ENCODE measurements at places on chromosomes 5 and 9.

DNA sequence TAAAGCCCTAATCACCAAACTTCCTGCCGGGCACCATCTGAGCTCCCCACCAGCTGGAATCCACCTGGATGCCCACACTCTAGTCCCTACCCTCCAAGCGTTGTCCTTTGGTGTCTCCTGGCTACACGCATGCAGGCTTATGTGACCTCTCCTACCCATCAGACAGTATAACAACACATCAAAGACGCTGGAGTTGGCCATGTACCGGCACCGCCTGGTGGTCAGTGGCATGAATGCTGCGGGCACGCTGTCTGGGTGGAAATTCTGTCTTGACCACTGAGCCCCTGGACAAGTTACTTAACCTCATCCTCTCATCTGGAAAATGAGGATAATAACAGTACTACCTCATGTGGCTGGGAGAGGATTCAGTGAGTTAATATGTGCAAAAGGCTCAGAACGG is 23.4 kb upstream of the CORO2A start:
- DNase-seq = no peak

DNA sequence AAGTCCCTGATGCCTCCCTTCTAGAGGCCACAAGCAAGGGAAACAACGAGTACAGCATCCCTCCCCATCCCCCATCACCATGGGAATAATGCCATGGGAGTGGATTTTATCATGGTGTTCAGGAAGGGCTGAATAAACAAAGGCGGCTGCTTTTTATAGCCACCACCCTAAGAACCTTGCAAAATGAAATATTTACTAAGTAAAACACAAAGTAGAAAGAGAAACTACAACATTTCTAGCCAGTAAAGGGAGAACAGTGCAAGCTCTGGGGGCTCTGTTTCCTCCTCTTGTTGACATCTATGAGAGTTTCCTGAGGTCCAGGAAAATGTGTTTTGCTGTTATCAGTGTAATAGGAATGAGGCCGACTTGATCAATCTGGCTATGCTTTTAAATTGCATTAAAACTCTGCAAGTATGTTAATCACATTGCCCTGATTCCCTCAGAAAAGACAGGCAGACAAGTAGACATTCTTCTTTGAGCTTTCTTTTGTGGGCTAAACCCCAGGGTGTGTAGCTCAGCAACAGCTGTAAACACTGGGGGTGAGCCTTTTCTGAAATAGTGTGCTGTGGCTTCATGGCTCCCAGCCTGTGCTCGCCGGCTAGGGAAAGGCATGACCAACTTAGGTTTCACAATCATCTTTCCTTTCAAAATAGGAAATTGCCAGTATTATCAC is 31.1 kb downstream of the SV2C start:
- no peak for DNase-seq

GRCh38 chr9:127067603-127068220 is 54.7 kb downstream of the ANGPTL2 start:
- no peak for DNase-seq

DNA sequence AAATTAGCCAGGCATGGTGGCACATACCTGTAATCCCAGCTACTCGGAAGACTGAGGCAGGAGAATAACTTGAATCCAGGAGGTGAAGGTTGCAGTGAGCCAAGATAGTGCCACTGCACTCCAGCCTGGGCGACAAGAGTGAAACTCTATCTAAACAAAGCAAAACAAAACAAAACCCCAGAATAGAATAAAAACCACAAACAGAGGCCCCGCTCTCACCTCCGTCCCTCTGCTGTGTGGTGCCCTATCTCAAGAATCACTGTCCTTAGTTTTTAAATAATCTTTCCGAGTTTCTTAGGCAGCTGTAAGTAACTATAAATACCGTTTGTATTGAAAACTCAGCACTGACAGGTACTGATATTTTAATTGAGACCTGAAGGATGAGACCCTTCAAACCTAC is 42.7 kb upstream of the IER5L start:
- no peak for DNase-seq

GRCh38 chr9:132645306-132645705 is 24.5 kb downstream of the DDX31 start:
- no peak for DNase-seq

- DNase-seq = no peak
Observed at GRCh38 chr9:136185596-136186366, 19.1 kb downstream of the LHX3 start.

DNA sequence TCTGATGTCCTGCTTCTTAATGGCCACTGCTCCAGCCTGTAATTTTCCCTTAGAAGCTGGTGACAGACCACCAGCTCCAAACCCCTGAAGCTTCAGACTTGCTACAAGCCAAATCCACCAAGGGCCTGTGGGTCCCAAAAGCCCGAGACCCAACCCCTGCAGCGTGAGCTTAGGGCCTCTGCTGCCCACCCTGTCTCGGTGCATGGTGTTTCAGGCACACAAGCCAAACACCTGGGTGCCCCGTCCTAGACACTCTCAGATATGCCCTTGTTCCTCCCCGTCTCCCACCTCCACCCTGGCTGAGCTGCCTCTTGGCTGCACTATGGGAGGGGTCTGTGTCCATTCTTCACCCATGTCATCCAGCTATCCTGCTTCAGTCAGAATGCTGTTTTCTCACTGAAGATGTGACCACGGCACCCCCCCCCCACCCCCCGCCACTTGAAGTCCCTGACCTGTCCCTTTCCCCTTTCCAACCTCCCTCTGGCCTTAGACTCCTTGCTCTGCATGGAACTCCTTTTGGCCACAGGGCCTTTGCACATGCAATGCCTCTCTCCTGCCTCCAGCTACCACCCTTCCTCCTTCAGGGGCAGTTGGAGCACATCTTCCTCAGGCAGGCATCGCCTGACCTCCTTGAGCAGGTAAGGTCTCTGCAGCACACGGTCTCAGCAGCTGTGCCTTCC is 55.8 kb downstream of the ZNF354C start:
- DNase-seq = no peak

GRCh38 chr5:163190283-163190682 is 247.1 kb upstream of the CCNG1 start:
- DNase-seq = no peak

- no peak for DNase-seq
Observed at GRCh38 chr9:137026828-137027227, 1.2 kb downstream of the ABCA2 start.

DNA sequence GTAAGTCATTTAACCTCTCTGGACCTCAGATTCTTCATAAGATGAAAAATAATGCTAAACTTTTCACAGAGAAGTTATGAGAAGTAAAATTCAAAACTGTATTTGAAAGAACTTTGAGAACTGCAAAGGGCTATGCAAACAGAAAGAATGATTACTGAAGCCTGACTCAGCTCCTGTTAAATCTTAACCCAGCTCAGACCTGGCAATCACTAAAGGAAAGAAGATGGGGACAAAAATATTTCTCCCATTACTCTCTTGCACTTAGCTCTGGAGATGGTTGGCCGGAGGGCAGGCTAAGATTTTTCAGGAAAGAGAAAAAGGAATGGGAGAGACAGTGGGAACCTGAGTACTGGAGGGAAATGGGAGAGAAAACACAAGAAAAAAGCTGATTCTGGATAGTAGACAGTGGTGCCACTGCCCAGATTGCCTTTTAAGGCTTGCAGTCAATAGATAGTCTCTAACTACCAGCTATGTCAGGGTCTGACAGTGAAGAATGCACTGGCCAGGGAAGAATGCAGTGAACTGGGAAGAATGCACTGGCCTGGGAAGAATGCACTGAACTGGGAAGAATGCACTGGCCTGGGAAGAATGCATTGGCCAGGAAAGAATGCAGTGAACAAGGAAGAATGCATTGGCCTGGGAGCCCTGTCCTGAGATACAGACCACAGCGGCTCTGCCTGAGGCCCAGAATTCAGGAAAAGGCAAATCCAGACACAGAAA is 25.2 kb upstream of the CEMIP2 start:
- no peak for DNase-seq

- peak; percentile 91 for DNase-seq
Observed at GRCh38 chr5:150155258-150156026, at the start of gene PDGFRB. Gene PDGFRB (minus strand): TSS chr5:150155845. CDS start chr5:150137047, 18,798 bp downstream.

GRCh38 chr5:179164331-179165311 is 104.4 kb downstream of the ZNF354C start:
- no peak for DNase-seq

DNA sequence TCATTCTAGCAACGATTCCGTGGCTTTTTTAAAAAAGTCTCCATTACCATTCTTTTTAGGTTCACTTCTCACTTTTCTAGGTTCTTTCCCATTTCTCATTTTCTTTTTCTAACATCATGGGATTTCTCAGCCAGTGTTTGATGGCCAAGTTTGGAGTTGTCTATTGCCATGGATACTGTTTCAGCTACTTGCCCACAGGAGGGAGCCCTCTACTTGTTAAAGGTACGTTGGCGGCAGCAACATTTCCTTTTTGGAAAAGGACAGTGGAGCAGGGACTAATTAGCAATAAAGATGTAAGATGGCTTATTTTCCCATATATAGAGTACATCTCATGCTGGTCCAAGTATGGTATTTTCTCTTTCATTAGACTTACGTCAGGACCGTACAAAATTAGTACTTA is 2257.5 kb upstream of the C9orf72 start:
- DNase-seq = peak; percentile 9

DNA sequence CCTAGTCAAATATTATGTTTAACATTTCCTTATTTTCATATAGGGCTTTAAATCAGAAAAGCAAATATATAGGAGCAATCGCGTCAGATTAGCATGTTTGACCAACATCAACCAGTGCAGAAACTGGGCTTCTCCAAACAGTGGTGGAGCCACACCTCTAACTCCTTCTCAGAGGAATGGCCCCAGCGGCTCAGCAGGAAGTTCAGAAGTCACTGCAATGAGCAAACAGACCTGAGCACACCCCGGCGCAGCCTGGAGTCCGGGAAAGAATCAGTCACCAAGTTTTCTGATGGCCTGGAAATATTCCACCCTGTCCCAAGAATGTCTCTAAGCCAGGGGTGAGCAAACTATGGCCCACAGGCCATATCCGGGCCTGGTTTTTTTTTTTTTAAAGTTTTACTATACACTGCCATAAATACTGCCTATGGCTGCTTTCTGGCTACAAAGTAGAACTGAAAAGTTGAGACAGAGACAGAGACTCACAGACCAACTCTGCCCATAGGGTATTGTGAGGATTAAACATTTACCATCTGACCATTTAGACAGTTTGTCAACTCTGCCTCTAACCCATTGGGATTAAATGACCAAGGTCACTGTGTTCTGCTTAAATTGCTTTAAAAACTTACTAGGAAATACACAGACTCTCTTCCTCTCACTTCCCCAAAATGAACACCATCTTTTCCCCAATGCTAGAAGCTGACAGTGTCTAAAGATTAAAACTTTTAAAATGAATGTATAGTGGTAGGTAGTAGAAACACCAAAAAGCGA is 5.4 kb downstream of the GOLM1 start:
- no peak for DNase-seq

- DNase-seq = peak; percentile 57
Observed at GRCh38 chr5:82352146-82352791, 74.1 kb upstream of the RPS23 start.

- peak; percentile 28 for DNase-seq
Observed at GRCh38 chr9:79256691-79257213, 315.0 kb upstream of the TLE4 start.

- DNase-seq = no peak
Observed at GRCh38 chr5:141771562-141771961, 89.5 kb upstream of the ARAP3 start.

DNA sequence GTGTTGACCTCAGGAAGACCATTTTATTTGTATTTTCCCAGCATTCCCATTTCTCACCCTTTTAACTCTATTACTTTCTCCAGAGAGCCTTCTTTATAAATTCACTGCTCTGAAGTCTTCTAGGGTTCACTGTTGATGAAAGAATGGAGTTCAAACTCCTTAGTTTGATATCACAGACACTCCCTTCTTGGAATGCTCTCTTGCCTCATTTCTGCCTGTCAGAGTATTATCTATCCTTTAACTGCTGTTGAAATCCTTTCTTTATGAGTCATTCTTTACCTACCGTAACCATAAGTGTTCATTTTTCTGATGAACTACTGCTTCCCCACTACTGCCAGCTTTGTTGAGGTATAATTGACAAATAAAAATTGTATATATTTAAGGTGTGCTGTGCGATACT is 4.3 kb downstream of the RIC1 start:
- DNase-seq = peak; percentile 17

GRCh38 chr5:56099346-56099745 is 104.6 kb upstream of the IL6ST start:
- DNase-seq = peak; percentile 89

DNA sequence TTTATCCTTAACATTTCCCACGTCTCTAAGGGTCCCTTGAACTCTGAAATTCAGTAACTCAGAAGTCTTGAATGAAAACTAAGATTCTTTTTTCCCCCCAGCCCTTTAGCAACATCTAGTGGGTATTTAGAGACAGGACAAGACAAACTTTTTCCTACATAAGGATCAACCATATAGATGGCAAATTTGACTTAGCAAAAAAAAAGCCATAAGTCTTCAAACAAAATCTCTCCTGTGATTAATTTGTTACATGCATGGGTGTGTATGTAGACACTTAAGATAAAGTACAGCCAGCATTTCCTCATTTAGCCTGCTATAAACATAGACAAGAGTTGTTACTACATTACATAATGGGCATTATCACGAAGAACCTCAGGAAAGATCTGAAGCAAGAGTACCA is 29.1 kb upstream of the ANKRD31 start:
- peak; percentile 51 for DNase-seq

- DNase-seq = no peak
Observed at GRCh38 chr5:66363097-66363496, 219.0 kb downstream of the SREK1 start.

- no peak for DNase-seq
Observed at GRCh38 chr9:128008171-128008570, 27.4 kb upstream of the EEIG1 start.

GRCh38 chr9:106701611-106702010 is 161.4 kb upstream of the ZNF462 start:
- no peak for DNase-seq

DNA sequence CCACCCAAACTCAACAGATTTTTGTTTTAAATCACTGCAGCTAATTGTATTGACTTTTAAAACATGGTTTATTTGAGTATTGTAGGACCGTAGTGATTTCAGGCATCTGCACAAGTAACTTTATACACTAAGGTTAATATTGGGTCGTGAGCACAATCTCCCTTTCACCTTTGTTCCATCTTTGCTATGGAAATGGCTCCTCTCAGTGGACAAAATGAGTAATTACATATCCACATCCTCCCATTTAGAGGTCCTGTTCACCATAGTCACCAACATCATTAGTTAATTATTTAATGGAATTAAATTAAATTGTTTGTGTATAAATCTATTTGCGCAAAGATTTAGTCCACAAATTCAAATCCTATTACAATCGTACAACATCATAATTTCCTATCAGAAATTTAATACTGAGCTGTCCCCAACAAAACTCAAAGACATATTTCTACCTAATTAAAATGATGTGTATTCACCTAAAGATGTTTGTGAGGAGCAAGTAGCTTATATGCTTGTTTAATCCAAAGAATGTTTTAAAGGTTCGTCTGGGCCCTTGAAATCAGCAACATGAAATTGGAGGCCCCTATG is 173.0 kb upstream of the DAPK1 start:
- peak; percentile 78 for DNase-seq

- no peak for DNase-seq
Observed at GRCh38 chr9:86201474-86202337, 57.8 kb downstream of the C9orf153 start.

- no peak for DNase-seq
Observed at GRCh38 chr5:145912019-145912418, 24.4 kb upstream of the SH3RF2 start.

- no peak for DNase-seq
Observed at GRCh38 chr5:29382780-29383179, 1810.7 kb upstream of the CDH6 start.

- no peak for DNase-seq
Observed at GRCh38 chr9:113989714-113990569, 88.2 kb downstream of the AMBP start.

GRCh38 chr9:104682642-104683041 is 11.7 kb upstream of the OR13D1 start:
- DNase-seq = peak; percentile 70

GRCh38 chr9:93823245-93824072 is 131.7 kb downstream of the BARX1 start:
- no peak for DNase-seq
